ENCODE measurements at places on chromosomes 6 and 20.

DNA sequence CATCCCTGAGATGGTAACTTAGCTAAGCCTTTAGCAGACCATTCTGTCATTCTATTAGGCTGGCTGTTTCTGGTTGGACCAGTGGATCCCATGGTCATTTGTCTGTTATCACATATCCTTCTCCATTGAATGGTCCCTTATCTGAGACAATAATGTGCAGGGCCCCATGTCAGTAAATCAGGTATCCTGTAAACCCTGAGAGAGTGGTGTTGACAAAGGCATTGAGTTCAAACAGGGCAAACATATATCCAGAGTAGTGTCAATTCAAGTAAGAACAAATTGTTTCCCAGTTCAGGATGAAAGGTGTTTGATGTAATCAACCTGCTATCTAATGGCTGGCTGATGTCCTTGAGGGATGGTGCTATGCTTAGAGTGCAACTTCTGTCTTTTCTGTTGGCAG is 126.2 kb downstream of the LINC00237 start:
- no peaks in the 10 kb centered on the region for H3K27me3 ChIP-seq
- H3K36me3 ChIP-seq, result no peaks in the 10 kb centered on the region
- H3K4me3 ChIP-seq, result no peak overlapping the region
- no peak overlapping the region for H3K27ac ChIP-seq

DNA sequence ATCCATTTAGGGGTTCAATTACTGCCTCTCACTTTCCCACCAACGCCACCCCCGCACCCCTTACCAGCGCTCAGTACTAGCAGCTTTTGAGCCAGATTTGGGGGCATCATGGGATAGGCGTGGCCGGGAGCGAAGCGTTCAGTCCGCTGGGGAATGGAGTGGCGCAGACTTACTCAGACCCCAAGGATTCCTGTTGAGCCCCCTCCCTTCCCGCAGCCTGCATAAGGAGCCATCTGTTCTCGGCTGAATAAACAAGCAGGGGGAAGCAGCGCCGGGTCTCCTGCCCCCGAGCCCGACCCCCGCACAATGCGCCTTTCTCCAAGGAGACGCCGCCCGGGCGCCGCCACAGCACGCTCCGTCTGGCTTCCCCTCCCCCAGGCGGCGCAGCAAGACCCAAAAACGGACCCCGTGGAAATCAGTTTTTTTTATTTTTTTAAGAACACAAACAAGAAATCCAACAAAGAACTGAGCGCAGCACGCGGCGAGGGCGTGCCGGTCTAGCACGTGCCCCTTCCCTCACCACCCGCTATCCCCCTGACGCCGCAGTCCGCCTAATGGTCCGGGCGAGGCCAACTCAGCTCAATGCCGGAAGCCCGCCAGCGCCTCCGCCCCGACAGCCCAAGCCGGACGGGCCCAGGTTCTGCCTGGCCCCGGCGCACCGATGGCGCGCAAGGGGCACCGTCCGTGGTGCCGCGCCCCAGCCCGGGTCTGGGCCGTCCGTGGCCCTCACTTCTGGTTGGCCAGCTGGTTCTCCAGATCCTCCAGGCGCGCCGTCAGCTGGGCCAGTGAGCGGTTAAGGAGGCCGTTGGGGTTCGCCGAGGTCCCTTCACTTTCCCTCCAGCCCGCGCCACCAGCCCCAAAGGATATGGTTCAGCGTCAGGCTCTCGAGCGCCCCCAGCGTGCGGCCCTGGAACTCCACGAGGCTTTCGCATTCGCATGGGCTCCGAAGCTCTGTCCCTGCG is 13.3 kb upstream of the RBPJL start:
- H3K4me3 ChIP-seq, result peak overlapping the region; percentile 75
- H3K4me1 ChIP-seq, result peaks cover 2% of the 10 kb centered on the region
- H3K27me3 ChIP-seq, result no peaks in the 10 kb centered on the region
- no peaks in the 10 kb centered on the region for H3K36me3 ChIP-seq

DNA sequence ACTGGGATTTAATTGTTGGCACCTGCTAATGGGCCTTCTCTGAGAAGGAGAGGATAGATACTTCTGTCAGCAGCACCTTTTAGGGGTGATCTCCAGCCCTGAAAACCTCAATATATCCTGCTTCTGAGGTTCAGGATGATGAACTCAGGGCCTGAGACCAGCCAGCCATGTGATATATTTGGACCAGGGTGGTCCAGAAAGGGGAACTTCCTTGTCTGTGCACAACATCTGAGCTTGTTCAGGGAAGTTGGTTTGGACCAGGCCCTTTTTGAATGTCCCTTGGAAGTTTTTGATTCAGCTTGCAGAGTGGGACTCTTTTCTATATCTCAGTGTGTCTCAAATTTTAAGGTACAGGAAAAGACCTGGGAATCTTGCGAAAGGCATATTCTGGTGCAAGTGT is 85.8 kb downstream of the GFRA4 start:
- H3K36me3 ChIP-seq, result peaks cover 7% of the 10 kb centered on the region
- no peaks in the 10 kb centered on the region for H3K4me1 ChIP-seq
- H3K4me3 ChIP-seq, result no peak overlapping the region
- no peak for DNase-seq

DNA sequence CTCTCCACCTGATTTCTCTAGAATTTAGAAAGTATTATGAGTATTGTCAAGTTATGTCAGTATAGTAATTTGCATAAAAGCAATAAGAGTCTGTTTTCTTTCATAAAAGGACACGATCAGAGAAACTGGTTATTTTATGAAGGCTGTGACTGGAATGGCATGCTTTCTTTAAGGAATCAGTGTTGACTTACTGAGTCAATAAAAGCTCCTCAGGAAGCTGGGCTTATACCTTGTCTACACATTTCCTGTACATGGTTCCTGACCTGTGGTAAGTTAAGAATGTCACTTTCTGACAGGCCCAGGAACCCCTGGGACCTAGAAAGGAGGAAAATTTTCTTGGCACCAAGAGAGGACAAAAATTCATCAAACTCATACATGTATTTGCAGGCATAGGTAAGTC is 1224.0 kb upstream of the ADGRB3 start:
- no peak for DNase-seq
- H3K4me3 ChIP-seq, result no peak overlapping the region
- H3K27ac ChIP-seq, result no peak overlapping the region
- no peaks in the 10 kb centered on the region for H3K27me3 ChIP-seq
- no peaks in the 10 kb centered on the region for H3K36me3 ChIP-seq
- H3K4me1 ChIP-seq, result no peaks in the 10 kb centered on the region

DNA sequence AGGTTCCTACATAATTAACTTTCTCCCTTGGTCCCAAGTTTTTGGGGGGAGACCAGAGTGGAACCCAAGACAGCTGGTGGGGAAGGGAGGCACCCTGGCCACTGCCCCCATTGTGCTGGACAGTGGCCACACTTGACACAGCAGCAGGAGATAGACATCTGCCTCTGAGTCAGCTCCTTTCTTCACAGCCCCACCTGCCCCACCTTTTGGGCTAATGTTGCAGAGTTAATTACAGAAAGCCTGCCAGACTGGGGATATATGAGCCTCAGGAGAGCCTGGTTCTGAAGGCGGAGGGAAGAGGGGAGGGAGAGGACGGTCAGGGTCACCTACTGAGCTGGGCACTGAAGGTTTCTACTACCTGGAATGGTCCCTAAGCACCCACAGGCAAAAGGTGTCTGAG is 50.6 kb downstream of the MAFB start:
- H3K4me1 ChIP-seq, result peaks cover under 1% of the 10 kb centered on the region
- H3K27ac ChIP-seq, result no peak overlapping the region
- no peak overlapping the region for H3K4me3 ChIP-seq
- peaks cover 10% of the 10 kb centered on the region for H3K27me3 ChIP-seq

DNA sequence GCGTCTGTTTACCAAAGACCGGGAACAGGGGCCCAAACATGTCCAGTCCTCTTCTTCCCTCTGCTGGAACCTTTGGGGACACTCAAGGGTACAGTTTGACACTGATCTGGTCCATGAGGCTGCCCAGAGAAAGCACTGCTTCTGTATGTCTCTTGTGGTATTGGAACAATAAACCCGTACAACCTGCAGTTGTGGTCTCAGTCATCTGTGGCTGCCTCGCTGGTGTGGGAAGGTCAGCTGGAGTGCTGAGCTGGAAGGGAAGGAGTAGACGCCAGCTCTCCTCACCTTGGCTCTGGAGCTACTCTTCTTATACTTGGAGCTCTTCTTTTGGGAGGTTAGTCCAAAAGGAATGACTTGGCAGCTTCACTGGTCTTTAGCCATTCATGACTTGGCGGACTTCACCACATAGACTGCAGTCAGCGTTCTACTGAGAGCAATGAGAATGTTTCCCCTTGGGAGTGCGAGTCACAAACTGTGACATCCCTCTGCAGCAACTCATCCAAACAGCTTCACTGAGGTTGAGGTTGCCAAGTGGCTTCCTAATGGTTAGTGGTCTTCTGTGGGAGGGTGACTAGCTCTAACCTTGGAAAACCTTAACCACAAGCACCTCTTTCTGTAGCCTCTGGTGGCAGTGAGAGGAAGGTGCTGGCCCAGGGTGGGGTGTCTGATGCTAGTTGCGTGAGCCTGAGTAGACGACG is 81.2 kb downstream of the ASXL1 start:
- H3K36me3 ChIP-seq, result peaks cover 39% of the 10 kb centered on the region
- no peak for DNase-seq
- H3K27me3 ChIP-seq, result no peaks in the 10 kb centered on the region
- H3K4me3 ChIP-seq, result no peak overlapping the region
- H3K4me1 ChIP-seq, result no peaks in the 10 kb centered on the region
- no peak overlapping the region for H3K27ac ChIP-seq
